T1000 (cell line): ENCODE measurements at places on chromosomes 6 and 20.

- DNase-seq = peak; percentile 76
Measured at GRCh38 chr20:35319192-35319870, 27.1 kb upstream of the FAM83C start.

DNA sequence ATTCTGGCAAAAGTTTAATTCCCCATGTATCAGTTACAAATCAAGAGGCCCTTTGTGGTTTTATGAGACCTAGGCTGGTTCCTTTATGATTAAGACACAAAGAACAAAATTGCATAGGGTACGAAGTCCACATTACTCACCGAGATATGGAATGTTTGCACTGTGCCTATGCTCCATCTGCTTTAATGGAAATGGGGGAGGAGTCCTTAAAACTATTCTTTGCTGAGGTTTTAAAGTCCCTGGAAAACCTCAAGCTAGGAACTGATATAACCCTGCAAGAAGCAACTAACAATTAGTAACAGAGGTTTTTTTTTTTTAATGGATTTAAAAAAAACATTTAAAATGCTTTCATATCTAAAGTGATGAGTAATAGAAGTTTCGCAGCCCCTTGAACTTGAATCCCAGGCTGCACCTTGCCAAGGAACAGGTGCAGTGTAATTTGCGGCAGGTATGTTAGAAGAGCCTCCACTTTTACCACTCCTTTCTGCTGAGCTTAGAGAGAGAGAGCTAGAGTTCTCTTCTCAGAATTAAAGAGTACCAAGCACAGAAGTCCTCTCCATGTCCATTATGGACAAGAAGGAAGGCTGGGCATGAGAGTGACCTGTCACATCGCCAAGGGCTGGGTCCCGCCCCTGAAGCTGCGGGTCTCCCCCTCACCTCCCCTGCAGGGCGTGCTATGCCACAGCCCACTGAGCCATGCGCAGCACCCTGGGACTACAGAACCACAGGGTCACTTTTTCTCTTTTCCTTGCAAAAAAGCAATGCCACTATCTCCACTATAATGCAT is 2.3 kb downstream of the SERPINB1 start:
- no peak for DNase-seq

DNA sequence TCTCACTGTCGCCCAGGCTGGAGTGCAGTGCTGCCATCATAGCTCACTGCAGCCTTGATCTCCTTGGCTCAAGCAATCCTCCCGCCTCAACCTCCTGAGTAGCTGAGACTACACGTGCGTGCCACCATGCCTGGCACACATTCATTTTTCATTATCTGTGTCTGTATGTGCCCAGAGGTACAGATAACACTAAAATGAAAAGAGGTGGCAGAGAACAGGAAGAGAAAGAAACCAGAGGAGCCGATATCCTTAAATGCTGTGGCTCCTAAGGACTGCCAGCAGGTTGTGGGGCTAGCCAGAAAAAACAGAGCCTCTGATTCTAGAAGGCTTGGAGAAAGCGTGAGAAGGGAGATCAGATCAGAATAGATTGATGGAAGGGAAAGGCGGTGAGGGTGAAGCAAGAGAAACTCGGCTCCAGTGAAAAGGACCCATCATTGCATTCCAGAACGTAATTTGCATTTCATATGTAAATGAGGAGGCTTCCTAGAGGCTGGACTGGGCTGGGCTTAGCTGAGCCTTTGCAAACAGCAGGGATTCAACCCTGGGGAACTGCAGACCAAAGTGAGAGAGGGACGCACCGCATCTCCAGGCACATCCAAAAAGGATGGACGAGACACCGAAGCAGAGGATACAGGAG is 64.2 kb downstream of the GCNT2 start:
- no peak for DNase-seq

- no peak for DNase-seq
Measured at GRCh38 chr20:17641520-17641964, 40.5 kb downstream of the RRBP1 start.

DNA sequence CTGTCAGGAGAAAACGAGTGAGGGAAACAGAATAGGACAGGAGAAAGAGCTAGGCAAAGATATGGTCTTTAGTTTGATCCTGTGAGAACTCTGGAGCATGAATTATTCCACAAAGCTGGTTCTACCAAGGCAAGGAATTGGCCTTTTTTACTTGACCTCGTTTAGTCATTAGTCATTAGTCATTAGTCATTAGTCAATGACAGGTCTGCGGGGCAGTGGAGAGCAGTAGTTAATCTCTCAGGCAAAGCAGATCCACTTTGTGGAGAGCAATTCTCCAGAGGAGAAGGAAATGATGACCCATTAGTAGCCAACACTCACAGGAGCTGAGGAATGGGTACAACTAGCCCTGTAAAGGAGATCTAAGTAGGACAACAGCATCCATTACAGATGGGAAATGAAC is 22.0 kb upstream of the ABCC10 start:
- DNase-seq = no peak

DNA sequence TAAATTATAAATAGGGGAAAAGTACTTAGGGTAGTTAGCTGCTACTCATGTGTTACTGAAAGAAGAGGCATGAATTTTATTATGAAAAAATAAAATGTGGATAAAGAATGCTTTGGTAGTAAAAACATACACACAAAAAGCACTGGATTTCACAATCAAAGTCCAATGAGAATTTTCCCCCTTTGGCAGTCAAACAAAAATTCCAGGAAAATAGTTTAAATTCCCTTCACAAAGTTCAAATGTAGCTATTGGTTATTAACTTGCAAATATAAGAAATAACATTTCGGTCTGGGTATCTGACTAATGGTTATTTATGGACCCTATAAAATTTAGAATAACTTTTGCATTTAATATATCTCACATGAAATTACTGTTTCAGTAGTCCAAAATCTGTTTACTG is 210.4 kb downstream of the FOXC1 start:
- no peak for DNase-seq

DNA sequence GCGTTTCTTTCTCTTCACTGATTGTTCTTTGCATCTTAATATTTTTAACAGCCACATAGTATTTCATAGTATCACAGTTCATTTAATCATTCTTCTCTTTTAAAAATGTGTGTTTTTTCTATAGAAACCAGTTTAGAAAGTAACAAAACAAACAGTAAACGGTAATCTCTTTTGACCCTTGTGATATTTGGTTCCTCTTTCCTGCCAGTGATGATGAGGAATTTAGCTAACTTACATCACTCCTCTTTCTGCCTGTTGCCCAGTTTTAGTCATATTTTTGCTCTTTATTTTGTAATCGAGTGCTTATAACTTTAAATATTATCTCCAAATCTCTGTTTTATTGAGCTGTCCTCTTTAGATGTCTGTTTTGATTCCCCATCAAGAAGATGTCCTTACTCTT is 38.1 kb upstream of the ZBTB24 start:
- no peak for DNase-seq

- no peak for DNase-seq
Measured at GRCh38 chr20:61771805-61772350, 293.8 kb downstream of the TAF4 start.

- DNase-seq = no peak
Measured at GRCh38 chr6:105345506-105345905, 57.4 kb downstream of the PREP start.

DNA sequence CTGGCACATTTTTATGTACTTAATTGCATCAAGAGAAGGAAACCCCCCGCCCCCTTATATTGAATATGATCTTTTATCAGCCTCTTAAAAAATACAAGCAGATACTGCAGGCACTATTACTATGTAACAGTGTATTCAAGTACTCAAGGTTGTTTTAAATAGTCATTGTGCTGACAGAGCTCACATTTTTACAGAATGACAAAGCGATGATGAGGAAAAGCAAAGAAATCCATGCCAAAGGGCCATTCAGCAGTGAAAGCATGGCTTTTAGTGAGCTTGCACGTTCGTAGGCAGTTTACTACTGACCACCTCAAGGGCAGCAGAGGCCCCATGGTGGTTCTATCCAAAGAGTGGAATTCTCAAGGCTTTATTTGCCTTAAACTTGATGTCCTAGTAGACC is 146.8 kb downstream of the RPS12 start:
- DNase-seq = peak; percentile 14

DNA sequence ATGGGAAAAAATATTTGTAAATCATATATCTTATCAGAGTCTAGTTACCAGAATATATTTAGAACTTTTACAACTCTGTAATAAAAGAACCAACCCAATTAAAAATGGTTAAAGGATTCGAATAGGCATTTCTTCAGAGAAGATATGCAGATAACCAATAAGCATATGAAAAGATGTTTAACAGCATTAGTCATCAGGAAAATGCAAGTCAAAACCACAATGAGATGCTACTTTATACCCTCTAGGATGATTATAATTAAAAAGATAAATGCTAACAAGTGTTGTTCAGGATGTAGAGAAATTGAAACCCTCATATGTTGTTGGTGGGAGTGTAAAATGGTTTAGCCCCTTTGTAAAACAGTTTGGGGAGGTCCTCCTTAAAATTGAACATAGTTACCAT is 94.1 kb downstream of the LRRC1 start:
- no peak for DNase-seq
